NCI-H1930 (cell line): ENCODE measurements at places on chromosomes 7 and 10.

DNA sequence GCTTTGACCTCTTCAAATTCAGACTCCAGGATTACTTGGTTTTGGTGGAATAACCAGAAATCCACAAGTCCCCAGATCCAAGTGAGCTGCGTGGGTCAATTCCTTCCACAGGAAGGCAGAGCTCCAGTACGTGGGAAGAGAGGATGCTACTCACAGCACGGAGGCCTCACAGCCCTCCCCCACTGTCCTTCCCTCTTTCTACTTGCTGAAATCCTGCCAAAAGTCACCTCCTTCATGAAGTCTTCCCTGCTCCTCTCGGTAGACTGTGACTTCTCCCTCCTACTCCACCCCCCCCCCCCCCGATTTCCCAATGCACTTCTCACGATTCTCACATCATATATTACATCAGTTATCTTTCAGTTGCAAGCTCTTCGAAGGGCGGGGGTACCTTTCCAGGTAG, 12.3 kb downstream of the CAMK2G start:
- no peak for DNase-seq

DNA sequence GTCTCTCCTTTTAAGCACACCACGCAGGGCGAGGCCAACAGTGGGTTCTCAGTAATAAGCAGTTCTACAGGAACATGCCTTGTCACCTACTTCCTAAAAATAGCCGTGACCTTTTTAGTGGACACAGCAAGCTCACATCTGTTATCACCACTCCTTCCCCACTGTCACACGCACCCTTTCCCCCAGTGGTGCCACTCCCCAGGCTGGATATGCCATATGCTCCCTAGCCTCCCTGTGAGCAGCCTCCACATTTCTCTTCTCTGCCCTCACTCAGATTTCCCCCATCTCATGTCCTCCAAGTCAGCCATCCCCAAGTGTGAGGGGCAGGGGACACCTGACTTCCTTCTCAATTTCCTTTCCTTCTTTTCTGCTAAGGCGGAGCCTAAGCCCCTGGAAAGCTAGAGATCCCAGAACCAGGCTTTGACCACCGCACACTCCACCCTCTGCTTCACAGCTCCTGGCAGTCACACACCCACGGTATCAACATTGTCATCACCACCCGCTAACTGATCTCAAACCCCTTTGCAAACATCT, 3.7 kb downstream of the ANXA11 start:
- no peak for DNase-seq

DNA sequence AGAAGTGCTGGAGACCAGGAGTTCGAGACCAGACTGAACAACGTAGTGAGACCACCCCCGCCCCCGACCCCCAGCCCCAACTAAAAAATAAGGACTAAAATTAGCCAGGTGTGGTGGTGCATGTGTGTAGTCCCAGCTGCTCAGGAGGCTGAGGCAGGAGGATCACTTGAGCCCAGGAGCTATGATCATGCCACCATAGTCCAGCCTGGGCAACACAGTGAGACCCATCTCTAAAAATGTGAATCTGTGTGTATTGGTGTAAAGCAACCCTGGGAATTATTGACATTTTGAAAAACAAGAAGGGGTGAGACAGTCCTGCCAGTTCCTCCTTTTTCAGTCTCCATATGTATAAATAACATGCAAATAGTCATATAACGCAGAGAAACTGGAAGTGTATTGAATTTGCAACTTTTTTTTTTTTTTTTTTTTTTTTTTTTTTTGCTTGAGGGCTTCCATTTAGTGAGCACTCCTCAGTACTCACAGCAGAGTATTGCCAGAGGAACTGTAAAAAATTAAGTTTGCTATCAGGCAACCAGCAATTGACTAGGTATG, 3.4 kb upstream of the ITGB1 start:
- no peak for DNase-seq

DNA sequence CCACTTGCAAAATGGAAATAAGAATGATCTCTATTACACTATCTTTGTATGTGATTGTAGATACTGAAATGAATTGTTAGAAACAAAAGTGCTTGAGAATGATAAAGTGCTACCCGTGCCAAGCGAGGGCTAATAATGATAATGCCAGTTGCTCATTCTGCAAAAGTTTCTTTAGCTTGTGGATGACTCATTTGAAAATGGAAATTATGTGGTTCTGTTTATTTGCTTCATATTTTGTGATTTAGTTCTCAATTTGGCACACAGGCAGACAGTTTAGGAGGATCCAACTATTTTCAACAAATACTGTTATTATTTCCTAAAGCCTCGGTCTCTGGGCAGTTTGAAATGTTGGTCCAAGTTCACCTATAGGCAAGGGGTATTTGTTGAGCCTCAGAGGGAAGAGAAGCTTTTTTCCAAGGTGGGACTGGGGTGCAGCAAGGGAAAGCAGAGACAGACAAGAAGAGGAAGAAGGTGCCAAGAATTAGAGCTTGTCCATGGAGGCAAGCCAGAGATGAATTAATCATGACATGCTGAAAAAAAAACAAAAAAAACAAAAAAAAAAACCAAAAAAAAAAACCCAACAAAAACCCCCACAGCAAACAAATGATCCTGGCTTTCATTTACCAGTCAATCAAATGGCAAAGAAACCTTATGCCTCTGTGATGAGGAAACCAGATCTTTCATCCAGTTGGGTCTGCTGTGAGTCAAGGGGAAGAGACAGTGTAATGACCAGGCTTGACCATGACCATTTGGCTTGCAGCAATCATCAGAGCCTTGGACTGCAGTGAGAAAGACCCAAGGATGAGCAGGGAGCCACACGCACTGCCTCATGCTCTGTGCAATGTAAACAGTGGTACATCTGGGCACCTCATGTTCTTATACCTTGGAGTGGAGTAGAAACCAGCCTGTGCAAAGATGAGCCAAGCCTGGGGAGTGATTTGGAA, 285.0 kb upstream of the HABP2 start:
- no peak for DNase-seq

DNA sequence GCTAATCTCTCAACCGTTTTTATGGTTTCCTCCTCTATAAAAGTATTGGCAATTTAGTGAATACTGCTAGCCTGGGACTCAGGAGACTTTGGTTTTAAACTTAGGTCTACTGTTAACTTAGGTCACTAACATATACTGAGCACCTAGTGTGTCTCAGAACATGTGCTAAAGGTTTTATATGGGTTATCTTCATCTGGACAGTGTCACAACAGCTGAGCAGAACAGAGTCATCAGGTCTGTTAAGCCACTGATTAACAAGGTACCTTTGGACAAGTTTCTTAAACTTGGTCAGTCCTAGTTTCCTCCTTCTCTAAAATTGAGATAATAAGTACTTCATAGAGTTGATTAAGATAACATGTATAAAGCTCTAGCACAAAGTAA, 30.6 kb downstream of the NET1 start:
- no peak for DNase-seq

DNA sequence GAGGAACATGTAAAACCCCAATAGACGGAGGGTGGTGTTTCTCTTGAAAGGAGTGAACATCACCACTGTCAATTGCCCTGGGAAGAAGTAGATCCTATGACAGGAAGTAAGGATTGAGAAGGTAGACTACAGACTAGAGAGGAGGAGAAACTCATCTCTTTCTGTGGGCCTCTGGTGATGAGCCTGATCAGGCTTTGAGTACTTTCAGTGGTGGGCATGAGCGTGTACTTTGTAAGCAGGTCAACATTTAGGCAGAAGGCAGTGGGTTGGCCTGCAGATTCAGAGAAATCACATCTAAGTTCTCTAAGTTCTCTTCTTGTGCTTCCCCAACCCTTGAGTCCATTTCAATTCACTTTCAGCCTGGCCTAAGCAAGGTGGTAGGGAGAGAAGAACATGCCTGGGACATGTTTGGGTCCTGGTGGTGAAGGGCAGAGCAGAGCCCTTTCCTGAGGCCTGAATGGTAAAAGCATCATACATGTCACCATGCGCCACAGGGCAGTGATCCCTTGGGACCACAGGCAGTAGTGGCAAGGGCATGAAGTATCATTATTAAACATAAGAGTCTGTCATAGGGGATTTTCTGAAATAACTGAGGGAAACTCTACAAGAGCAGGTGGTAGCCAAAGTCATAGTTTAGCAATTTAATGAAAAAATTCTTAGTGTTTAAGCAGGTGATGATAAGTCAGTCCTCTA, 56.4 kb upstream of the ANKRD1 start:
- DNase-seq, result no peak

- no peak for DNase-seq
Observed at GRCh38 chr7:12550956-12551355, 19.6 kb upstream of the SCIN start.

DNA sequence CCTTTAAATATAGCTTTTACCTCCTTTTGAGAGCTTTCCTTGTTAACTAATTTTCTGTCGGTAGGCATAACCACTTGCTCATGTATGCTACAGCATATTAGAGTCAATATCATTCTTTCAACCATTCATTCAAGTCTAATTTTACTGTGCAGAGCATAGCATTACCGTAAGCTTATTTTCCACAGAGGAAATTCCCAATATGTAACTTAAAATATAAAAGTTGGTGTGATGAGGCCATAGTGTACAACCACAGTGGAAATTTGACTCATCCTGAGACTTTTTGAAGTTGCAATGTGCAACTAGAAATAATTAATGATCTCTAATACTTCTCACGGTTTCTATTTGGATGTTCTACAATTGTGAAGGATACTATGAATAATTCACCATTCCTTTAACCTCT, 80.6 kb upstream of the KLF6 start:
- no peak for DNase-seq

- no peak for DNase-seq
Observed at GRCh38 chr10:58622246-58622645, 109.6 kb downstream of the BICC1 start.

GRCh38 chr7:123314886-123315285, 115.1 kb upstream of the SLC13A1 start:
- DNase-seq, result no peak
